Left renal cortex interstitium (tissue), 4 donors: ENCODE measurements at places on chromosomes 4 and X. TPM values are rescaled to one million over a fixed set of nuclear protein-coding genes. Genes with fewer than 3 reads are reported as not detected.

DNA sequence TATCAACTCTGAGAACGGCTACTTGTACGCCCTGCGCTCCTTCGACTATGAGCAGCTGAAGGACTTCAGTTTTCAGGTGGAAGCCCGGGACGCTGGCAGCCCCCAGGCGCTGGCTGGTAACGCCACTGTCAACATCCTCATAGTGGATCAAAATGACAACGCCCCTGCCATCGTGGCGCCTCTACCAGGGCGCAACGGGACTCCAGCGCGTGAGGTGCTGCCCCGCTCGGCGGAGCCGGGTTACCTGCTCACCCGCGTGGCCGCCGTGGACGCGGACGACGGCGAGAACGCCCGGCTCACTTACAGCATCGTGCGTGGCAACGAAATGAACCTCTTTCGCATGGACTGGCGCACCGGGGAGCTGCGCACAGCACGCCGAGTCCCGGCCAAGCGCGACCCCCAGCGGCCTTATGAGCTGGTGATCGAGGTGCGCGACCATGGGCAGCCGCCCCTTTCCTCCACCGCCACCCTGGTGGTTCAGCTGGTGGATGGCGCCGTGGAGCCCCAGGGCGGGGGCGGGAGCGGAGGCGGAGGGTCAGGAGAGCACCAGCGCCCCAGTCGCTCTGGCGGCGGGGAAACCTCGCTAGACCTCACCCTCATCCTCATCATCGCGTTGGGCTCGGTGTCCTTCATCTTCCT lies 2.7 kb downstream of the PCDH10 start:
- peak; percentile 24 for DNase-seq

GRCh38 chr4:6313216-6313615 lies 43.6 kb downstream of the WFS1 start:
- no peak for DNase-seq

The FSTL5 gene
- 3.5 TPM for polyA plus RNA-seq

The CNKSR2 gene
- polyA plus RNA-seq, result 1.1 TPM

DNA sequence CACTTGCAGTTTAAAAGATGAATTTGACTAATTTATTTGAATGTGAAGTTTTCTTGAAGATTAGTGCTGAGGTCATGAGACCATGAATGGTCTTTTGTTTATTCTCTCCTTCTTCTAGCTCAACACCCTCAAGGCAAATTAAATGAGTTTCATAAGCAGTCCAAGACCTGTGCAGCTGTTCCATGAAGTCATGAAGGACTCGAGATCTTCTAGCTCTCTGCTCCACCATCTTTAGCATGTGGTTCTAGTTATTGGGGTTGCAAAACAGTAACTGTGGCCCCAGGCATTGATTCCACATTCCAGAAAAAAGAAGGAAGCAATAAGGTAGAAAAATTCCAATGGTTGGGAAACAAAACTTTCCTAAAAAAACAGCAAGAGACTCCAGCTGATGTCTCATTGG lies 84.2 kb upstream of the HS3ST1 start:
- no peak for DNase-seq

DNA sequence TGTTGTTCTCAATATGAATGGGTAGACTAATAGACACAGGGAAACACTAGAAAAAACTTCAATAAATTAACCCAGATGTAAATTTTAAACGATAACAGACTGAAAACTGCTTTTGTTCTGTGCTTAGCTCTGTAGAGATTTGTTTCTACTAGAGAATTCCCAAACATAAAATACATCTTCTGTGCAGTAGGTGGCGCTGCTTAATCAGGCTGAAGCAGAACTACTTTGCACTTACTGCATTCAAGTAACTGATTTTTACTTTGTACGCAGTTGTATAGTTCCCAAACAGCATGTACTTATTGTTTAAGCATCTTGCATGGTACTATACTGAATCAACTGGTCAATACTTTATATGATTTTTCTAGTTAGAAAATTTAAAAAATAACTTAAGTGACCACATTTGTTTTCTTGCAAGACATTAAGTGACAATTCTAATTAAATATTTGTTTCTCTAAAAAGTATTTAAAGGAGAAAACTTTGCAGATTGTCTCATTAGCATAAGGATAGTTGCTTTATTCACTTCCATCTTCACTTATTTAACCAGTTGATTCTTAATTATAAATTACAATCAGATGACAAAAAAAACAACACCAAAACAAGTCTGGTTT lies 490.6 kb downstream of the IL15 start:
- peak; percentile 44 for DNase-seq
